CD4-positive, alpha-beta T cell treated with Interleukin-12 subunit alpha and Interleukin-12 subunit beta, for 1 hour (primary cell): ENCODE measurements at places on chromosomes 1 and 21.

DNA sequence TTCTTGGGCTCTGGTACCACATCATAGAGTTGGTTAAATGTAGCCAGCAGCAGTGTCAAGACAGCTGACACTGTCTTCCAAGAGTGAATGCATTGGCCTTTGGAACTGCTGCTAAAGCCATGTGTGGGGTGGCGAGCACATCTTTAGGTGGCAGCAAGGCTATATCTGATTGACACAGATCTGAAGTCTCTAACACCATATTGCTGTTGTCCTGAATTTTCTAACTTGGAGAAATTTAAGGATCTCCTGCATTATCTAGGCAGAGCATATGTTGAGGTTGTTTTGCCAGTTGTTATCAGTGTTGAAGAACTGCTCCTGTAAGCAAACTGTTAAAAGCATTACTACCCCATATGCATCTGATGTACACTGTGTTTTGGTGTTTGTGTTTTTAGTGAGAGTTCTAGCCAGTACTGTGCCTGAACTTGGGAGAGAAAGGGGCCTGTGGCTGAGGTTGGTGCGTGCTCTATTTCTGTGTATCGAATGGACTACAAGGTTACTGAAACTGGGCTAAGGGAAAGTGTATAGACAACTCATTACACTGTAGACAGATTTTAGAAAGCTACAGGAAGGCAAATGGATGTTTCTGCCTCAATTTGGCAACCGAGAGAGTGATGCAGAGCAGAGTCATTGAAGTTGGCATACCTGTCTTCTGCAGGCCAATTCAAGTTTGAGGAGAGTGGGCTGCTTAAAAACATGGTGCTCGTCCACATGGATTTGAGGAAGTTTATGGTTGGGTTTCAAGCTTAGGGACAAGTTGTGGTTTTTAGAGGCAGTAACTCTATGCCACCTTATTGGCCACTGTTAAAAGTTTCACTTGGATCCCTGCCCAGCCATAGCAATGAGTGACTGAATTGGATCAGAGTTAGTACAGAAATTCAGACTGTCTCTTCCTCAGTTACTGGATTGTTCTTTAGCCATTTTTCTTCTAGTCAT lies 16.9 kb downstream of the DYRK3 start:
- DNase-seq, result no peak

GRCh38 chr1:180939073-180939710 lies 26.5 kb downstream of the KIAA1614 start:
- DNase-seq, result no peak

- no peak for DNase-seq
Observed at GRCh38 chr1:246608616-246609376, 42.5 kb downstream of the CNST start.

- no peak for DNase-seq
Observed at GRCh38 chr1:98903261-98903660, 101.4 kb downstream of the PLPPR5 start.

GRCh38 chr1:236144446-236145150 lies 2.3 kb downstream of the GPR137B start:
- DNase-seq, result no peak

- peak; percentile 51 for DNase-seq
Observed at GRCh38 chr1:9293533-9294404, 1.1 kb downstream of the SPSB1 start.

DNA sequence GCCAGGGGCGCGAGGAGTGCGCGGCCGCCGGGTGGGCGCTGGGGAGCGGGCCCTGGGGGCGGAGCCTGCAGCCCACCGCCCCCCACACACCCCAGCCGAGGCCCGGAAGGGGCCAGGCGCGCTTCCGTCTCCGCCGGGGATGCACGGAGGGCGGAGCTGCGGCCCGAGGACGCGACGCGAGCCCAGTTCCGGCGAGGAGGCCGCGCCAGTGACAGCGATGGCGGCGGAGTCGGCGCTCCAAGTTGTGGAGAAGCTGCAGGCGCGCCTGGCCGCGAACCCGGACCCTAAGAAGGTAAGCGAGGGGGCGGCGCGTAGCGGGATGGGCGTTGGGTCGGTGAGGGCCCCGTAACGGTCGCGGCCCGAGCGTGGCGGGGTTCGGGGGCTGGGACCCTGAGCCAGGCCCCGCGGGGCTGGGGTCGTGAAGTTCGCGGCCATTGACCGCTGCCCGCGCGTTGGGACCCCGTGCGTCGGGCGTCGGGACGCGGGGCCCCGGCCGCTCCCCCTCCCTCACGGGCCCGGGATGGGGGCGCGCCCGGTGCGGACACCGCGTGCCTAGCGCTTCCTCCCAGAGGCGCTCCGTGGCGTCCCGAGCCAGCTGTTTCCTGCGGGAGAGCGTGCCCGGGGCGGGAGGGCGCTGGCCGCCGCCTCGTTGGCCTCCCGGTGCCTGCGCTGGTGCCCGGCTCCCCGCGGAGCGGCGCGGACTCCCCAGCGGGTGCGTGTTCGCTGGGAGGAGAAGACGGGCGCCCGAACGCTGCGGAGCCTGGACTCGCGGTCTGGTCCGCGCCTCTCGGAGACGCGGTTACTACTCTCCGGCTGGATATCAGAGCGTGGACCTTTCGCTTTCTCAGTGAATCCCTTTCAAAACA lies at the start of gene ELOA:
TSS of gene ELOA (plus strand) at position 185 of the 866 bp plus-strand sequence. CDS start at position 218, 33 bp downstream.
- peak; percentile 78 for DNase-seq

DNA sequence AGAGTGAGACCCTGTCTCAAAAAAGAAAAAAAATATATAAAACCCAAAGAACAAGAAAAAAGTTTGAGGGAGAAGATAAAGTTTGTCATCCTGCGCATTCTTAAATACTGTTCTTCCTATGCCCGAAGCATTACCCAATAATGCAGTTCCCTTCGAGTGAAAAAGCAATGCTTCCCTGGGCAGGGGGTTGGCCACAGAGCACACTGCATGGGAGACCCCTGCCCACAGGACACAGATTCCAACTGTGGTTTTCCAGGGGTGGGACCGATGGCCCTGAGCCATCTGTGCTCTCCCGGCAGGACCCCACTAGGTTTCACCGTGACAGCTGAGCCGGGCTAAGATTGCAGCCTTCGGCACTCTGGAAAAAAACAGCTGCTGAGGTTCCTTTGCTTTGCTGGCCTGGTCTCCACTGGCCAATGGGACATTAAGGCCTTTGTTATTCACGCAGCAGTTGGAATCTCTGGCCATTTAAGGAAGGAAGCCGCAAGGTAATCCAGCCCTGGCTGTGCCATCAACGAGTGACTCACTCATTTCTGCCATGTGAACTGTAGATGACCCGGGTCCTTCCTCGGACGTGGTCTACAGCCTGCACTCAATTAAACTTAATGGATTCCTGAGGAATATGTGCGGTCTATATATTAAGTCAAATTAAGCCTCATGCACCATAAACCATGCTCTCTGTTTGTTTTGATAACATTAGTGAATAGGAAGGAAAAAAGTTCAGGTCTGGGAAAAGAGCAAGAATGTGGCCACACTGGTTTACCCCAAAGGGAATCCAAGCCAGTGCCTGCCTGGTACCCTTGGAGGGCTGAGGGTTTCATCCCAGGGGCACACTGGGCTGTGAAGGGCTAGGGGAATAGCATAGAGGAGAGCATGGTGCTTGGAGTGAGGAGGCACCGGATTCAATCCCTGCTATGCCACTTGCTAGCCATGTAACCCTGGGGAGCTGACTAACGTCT lies 163.2 kb downstream of the ZBTB18 start:
- DNase-seq, result no peak

- DNase-seq, result peak; percentile 85
Observed at GRCh38 chr1:11908095-11908675, 18.0 kb downstream of the KIAA2013 start.

DNA sequence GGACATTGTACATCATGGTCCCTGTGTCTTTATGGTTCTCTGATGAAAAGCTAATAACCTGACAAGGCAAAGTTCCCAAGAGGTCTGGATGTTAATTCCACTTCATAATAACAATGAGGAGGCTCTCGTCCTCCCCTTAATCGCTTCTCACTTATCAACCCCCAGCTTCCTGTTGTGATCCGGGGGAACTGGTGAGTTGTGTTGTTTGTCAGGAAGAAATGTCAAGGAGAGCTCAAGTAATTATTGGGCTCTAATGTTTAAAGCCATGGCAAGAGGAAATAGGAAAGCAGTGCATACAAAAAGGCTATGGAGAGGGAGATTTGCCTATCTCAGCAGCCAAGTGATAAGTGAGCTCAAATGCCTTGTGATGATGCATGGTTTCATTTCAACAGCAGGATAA lies 42.8 kb upstream of the RASAL2 start:
- DNase-seq, result no peak

DNA sequence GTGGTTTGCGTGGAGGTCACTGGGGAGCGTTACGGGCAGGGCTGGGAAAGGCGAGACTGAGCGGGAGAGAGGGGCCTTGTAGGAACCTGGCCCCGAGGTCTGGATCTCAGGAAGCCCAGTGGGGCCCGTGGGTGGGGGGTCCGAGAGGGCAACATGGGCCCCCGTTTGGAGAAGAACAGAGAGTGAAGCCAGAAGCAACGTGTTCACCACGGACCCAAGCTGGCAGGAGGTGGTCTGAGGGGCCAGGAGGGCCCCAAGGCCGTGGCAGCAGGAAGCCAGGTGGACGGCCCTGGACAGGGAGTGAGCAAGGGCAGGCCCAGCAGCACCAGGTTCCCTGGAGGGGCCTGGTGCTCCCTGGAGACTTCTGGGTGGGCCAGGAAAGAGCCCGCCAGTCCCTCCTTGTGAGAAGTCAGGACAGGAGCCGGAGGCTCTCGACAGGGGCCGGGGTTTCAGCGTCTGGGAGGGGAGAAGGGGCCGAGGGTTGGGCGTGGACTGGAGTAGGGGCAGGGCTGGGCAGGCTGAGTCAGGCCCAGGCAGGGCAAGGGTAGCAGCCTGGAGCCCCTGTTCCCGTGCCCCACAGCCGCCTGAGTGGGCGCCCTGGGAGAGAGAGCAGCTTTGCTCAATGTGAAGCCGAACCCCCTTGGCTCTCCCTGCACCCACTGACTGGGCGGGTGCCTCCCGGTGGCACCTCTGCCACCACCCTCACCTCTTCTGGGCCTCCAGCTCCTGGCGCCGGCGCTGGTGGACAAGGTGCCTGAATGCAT lies 33.5 kb downstream of the CFAP74 start:
- no peak for DNase-seq

- no peak for DNase-seq
Observed at GRCh38 chr1:20282533-20282932, 8.1 kb upstream of the VWA5B1 start.

DNA sequence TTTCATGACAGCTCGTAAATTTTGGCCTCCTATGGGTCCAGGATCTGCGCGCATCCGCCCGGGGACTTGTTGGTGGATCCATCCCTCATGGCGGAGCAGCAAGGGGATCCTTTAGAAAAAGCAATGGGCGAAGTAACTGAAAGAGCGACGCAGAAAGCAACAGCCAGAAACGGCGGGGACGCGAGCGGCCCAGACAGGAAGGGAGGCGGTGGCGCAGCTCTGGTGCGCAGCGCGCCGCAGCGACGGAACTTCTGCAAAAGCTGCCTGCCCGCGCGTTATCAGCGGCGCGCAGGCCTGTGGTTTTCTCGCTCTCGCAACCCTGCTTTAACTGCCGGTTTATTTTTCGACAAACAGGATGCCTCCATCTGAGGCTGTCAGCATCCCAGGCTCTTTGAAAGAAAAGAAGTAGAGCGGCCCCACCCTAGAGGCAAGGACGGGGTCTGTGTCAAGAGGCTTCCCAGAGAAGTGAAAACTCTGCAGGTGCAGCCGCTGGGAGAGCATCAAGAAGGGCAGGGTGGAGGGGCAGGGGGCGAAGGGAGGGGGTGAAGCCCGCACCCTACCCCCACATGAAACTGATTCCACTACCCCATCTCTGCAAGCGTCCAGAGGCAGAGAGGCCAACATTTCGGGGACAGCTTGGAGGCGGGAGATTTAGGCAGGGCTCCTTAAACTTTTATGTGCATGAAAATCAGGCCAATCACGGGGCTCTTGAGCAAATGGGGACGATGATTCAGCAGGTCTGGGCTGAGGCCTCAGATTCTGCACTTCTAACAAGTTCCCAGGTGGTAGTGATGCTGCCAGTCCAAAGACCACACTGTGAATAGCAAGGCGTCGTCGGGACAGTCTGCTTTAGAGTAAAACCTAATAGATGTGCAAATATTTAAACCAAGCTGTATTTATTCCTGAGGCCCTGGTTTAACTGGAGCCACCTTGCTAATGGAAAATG lies 22.2 kb downstream of the RUNX1 start:
- peak; percentile 88 for DNase-seq

DNA sequence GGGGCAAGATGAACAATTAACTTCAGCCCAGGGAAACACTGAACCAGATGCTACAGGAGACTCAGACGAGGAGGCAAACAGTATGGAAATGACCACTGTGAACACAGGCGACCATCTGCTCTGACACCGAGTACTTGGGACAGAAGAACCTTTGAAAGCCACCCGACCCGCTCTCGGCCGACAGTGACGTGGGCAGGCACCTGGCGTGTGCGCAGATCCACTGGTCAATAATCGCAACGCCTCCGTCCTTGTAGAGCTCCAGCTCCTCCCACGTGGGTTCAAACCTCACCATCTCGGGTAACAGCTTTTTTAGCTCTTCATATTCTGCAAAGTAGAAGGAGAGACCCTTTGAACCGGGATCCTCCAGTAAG lies 20.3 kb downstream of the POFUT2 start:
- DNase-seq, result no peak

DNA sequence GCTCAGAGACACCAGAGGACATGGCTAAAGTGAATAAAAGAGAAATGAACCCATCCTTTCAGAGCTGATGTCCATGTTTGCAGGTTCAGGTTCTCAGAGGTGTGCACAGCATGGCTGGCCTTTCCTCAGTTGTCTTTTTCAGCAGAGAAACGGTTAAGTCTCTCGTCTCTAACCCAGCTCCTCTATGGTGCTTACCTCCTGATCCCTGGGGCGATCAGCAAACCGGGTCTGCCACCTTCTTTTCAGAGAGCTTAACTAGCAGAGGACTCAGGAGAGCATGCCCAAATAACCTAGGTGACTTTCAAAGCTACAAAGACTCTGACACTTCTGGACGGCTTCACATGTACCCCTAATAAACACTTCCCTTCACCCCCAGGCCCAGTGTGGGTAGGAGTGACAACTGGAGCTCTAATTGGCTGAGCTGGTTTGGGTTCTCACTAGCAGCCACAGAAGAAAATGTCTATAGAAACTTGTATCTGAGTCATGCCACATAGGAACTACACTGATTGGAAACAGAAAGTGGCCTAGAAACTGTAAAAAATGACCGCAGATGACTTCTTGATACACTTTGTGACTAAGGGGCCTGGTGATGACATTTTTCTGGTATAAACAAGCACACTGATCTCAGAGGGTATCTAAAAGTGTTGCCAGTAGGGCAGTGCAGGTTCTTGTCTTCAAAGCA lies at the start of gene AIM2:
TSS of gene AIM2 (minus strand) at position 329 of the 682 bp plus-strand sequence. CDS start 3,267 bp downstream, outside the sequence.
- peak; percentile 85 for DNase-seq

GRCh38 chr1:41626146-41626545 lies 141.7 kb upstream of the EDN2 start:
- no peak for DNase-seq
